ENCODE measurements at places on chromosomes 12 and 14.

GRCh38 chr12:62817556-62818271, 117.2 kb downstream of the PPM1H start:
- no peak for DNase-seq

- no peak for DNase-seq
These were observed 54.5 kb upstream of the IGF1 start for GRCh38 chr12:102534899-102535298.

GRCh38 chr12:106135075-106135474, 3.7 kb downstream of the NUAK1 start:
- no peak for DNase-seq

- no peak for DNase-seq
These were observed 44.7 kb downstream of the PTPN11 start for GRCh38 chr12:112463478-112463877.

DNA sequence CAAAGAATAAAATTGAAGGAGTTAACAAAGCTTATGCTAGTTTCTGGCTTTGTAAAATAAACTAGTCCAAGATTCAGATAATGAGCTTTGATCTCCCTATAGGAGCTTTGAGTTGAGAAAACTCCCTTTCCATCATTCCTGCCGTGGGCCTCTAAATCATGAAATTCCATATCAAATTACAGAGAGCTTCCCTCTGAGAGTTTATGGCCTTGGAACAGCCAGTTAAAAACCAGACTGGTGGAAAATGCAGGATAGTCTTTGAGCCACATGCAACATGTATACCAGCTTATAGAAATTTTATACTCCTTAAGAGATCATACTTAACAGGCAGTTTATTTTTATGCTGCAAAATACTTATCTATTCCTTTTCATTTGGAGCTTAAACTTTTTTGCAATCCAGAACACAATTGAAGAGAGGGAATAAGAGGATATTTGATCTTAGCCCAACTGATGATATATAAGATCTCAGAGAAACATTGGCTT, 175.8 kb upstream of the ATP2B1 start:
- no peak for DNase-seq

DNA sequence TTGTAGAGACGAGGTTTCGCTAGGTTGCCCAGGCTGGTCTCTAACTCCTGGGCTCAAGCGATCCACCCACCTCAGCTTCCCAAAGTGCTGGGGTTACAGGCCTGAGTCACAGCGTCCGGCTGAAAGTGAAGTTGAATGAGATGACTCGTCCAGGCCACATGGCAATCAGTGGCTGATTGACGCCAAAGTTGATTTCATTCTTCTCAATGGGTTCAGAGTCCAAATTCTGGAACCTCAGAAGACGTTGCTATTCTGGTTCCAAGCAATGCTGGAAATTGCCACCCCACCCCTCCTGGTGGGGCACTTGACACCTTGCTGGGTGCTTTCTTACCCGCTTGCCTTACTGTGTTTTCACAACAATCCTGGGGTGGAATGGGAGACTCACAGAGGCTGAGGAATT, 14.9 kb downstream of the ABCB9 start:
- no peak for DNase-seq

GRCh38 chr12:79686171-79686570, 4.6 kb downstream of the PAWR start:
- DNase-seq = no peak

DNA sequence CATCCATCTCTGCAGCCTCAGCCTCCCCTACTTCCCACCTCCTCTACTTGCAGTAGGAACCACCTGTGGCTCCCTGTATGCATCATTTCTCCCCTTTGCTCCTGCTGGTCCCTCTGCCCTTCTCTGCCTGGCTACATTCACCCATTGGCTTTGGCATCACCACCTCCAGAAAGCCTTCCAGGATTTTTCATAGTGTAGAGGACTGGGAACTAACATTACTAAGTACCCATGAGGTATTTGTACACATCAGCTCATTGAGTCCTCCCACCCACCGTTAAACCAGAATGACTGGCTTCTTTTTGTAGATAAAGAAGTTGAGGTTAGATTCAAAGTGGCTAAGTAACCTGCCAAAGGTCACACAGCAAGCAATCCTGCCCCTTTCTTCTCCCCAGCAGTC, 17.1 kb downstream of the SYNE3 start:
- DNase-seq = no peak

DNA sequence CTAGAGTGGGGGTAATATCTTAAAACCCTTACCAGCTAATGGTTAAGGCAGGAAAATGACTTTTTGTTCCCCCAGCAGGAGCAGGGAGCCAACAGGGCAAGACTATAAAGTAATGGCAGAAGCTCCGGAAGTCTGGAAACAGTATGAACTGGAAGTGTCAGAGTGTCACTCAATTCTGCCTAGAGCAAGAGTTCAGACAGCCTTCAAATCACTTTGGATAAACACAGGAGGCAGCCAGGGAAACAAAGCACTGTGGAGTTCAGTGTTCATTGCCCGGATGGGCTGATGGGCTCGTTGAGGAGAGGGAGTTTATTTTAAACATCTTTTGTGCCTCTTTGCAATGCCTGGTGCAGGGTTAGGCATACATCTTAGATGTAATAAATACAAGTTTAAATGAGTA, 16.5 kb upstream of the DYRK2 start:
- no peak for DNase-seq

GRCh38 chr12:79083181-79083580, 218.6 kb downstream of the SYT1 start:
- no peak for DNase-seq

DNA sequence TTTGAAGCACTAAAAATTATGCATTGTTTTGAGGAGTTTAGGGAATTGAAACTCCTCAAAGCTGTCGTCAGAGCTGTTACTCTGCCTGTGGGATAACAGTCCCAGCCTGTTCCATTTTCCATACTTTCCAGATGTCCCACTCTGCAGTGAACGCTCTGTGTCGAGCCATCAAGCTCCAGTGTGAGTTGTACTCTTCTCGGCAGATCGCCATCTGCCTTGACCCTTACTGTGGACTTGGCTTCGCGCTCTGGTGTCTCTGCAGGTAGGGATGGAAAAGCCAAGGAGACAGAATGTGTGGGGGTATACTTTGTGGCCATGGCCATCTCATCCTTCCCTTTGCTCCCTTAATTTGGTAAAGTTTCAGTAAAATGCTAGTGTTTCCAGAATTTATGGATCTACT, 35.5 kb upstream of the ATF1 start:
- DNase-seq = no peak

- DNase-seq = no peak
These were observed 137.3 kb downstream of the NAV3 start for GRCh38 chr12:77968021-77968420.

DNA sequence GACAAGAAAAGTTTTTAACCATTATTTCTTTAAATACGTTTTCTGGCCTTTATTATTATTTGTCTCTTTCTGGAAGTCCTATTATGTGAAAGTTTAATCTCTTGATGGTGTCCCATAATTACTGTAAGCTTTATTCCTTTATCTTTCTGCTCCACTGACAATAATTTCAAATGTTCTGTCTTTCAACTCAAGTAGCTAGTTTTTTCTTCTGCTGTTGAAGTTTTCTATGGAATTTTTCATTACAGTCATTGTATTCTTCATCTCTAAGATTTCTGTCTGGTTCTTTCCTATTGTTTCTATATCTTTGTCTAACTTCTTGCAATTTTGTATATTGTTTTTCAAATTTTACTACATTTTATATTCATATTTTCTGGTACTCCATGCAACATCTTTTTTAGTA, 173.6 kb upstream of the MGAT4C start:
- DNase-seq = no peak
